ENCODE measurements at places on chromosomes 12 and 14.

DNA sequence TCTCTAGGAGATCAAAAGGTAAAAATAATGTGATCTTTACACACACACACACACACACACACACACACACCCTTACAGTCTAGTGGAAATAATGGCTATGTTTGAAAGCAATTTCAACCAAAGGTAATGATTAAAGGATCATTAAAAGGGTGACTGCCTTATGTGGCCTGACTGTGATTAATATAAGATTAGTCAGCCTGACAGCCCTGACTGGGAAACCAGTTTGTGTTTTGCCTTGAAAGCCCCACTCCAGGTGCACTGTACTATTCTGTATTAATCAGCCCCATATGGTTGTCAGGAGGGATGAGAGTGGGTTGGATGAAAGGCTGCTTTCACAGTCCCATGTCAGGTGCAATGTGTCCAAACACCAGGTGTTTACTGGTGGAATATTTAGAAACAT, 10.5 kb downstream of the RASSF9 start:
- DNase-seq: no peak

GRCh38 chr12:57654042-57654441, 21.0 kb upstream of the B4GALNT1 start:
- DNase-seq: no peak

GRCh38 chr12:118704527-118705241, 276.7 kb upstream of the SRRM4 start:
- no peak for DNase-seq

DNA sequence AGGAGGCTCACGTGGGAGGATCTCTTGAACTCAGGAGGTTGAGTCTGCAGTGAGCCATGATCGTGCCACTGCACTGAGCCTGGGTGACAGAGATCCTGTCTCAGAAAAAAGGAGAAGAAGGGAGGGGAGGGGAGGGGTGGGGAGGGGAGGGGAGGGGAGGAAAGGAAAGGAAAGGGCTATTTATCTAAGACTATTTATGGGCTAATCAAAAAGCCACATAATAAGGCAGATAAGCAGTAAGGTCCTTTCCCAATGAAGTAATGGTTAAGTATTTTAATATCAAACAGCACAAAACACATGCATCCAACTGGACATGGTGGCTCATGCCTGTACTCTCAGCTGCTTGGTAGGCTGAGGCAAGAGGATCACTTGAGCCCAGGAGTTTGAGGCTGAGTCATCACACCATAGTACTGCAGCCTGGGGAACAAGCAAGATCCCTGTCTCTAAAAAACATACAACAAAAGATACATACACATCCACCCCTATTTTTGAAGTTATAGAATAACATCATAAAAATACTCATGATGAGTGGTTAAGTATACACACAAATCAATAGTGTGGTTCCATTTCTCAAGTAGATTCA, 9.7 kb downstream of the PAWR start:
- DNase-seq: no peak

GRCh38 chr14:76376878-76377734, 1.2 kb downstream of the ESRRB start:
- DNase-seq: no peak

GRCh38 chr12:86091681-86092080, 164.5 kb downstream of the MGAT4C start:
- DNase-seq: no peak

GRCh38 chr12:53482626-53483168, 16.6 kb downstream of the MAP3K12 start:
- no peak for DNase-seq

DNA sequence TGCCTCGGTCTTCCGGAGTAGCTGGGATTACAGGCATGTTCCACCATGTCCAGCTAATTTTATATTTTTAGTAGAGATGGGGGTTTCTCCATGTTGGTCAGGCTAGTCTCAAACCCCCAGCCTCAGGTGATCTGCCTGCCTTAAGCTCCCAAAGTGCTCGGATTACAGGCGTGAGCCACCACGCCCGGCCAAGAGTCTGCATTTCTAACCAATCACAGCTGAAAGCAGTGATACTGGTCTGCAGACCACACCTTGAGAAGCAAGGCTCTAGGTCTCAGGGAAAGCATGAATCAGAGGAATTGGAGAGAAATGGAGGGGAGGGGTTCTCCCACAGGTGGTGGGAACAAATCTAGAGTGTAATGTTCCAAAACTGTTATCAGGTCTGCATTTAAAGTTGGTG, 55.2 kb upstream of the TMEM263 start:
- DNase-seq: no peak

DNA sequence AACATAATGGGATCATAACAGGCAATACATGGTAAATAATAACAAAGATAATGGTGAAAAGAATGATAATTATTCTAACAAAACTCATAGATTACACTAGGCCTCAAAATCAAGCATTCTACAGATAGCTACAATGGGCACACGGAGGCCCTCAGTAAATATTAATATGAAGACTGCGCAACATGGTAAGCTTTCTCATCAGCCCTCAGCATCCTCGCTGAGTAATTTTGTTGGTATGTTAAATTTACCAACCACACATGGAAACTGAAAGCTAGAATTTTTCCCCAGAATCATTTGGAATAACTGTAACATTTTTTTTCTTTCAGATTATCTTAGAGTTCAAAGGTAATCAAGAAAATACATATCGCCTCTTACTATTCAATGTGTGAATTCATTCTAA, 74.2 kb upstream of the PYGL start:
- peak; percentile 13 for DNase-seq

GRCh38 chr12:27547592-27547991, 23.6 kb downstream of the PPFIBP1 start:
- DNase-seq: no peak

DNA sequence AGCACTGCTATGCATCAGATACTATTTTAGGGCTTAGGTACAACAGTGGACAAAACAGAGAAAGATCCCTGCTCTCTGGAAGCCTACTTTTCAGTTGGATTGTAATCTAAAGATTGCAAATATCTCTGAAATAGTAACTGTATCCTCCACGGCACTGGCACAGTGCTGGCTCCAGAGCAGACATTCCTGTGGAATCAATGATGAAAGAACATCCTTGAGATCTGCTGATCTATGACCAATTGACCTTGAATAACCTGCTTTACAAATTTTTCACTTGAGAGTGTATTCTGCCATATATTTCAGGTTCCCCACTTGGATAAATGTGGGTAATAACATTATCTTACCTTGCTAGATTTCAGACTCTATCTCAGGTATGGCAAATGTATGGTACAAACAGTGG, 3.2 kb downstream of the STAB2 start:
- DNase-seq: no peak

- DNase-seq: no peak
Measured at GRCh38 chr14:33992274-33993007, 41.6 kb upstream of the EGLN3 start.

- DNase-seq: peak; percentile 9
Measured at GRCh38 chr14:37122919-37123639, 49.3 kb downstream of the SLC25A21 start.

DNA sequence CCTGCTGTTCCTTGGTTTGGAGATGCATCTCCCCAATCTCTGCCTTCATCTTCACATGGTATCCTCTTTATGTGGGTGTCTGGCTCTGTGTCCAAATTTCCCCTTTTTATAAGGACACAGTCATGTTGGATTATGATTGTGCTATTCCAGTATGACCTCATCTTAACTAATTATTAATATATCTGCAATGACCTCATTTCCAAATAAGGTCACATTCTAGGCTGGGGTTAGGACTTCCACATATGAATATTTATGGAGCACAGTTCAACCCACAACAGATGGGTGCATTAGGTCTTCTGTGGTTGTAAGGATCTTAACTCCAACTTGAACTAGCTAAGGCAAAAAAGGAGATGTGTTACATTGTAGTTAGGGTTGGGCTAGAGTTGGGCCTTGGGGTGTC, 69.4 kb downstream of the ADCK1 start:
- DNase-seq: no peak
